ENCODE measurements at places on chromosomes 3 and 15.

- DNase-seq, result peak; percentile 94
Measured at GRCh38 chr3:159988617-159989271, at the start of gene IL12A. IL12A (plus strand) TSS chr3:159988835.

DNA sequence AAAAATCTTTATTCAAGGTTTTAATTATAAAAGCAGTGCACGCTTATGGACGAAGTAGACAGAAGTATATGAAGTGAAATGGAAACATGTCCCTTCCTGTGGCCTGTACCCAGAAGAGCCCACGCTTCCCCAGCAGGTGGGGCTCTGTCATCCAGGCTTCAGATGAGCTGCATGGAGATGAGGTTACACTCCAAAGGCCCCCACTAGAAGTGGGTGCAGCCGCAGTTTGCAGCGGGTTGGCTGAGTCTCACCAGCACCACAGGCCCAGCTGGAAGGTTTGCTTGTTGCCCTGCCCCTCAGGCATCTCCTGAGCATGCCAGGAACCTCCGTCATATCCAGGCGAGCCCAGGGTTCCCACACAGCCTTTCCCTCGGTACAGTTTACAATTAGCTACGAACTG is 33.1 kb downstream of the PRR20G start:
- peak; percentile 57 for DNase-seq

DNA sequence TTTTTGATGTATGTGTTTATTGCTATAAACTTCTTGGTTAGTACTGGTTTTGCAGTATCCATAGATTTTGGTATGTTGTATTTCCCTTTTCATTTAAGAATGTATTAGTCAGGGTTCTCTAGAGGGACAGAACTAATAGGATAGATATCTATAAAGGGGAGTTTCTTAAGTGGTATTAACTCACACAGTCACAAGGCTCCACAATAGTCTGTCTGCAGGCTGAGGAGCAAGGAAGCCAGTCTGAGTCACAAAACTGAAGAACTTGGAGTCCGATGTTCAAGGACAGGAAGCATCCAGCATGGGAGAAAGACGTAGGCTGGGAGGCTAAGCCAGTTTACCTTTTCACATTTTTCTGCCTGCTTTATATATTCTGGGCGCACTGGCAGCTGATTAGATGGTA is 8.4 kb downstream of the ARL6 start:
- DNase-seq, result no peak

GRCh38 chr15:100780208-100780800 is 99.3 kb upstream of the ALDH1A3 start:
- no peak for DNase-seq

GRCh38 chr3:143855183-143855582 is 6.9 kb upstream of the SLC9A9 start:
- no peak for DNase-seq

Data from Calu3 (cell line).